T-cell (primary cell): ENCODE measurements at places on chromosomes 1 and 21. TPM values are rescaled to one million over a fixed set of nuclear protein-coding genes. Genes with fewer than 3 reads are reported as not detected.
A peak's percentile ranks its signal among the peaks of the same experiment; 100 is the strongest.

GRCh38 chr1:155969377-155969791, 9.0 kb downstream of the ARHGEF2 start:
- peak overlapping the region; percentile 37 for H3K27ac ChIP-seq
- no peak overlapping the region for H3K4me3 ChIP-seq
- DNase-seq, result no peak
- H3K36me3 ChIP-seq, result peaks cover 74% of the 10 kb centered on the region

- no peak overlapping the region for H3K27ac ChIP-seq
- DNase-seq, result no peak
- peaks cover 29% of the 10 kb centered on the region for H3K4me1 ChIP-seq
- peak overlapping the region; percentile 12 for H3K4me3 ChIP-seq
- H3K27me3 ChIP-seq, result no peaks in the 10 kb centered on the region
Measured at GRCh38 chr21:31397515-31397926, 53.5 kb upstream of the TIAM1 start.

- peaks cover 17% of the 10 kb centered on the region for H3K36me3 ChIP-seq
- H3K4me1 ChIP-seq, result peaks cover 10% of the 10 kb centered on the region
- peak; percentile 32 for DNase-seq
- H3K27ac ChIP-seq, result peak overlapping the region; percentile 87
Measured at GRCh38 chr1:85275701-85276214, 674 bp downstream of the BCL10 start.

GRCh38 chr1:147641695-147642592, 28.4 kb downstream of the ACP6 start:
- H3K27me3 ChIP-seq, result no peaks in the 10 kb centered on the region
- peak; percentile 60 for DNase-seq
- H3K4me3 ChIP-seq, result no peak overlapping the region
- H3K4me1 ChIP-seq, result peaks cover 23% of the 10 kb centered on the region
- H3K27ac ChIP-seq, result no peak overlapping the region
- H3K36me3 ChIP-seq, result no peaks in the 10 kb centered on the region

The TRABD2B gene
- not detected for total RNA-seq

The SLC25A34 gene
- total RNA-seq, result 1.8 TPM
